Motor neuron (in vitro differentiated cells): ENCODE measurements at places on chromosomes 13 and 19.

DNA sequence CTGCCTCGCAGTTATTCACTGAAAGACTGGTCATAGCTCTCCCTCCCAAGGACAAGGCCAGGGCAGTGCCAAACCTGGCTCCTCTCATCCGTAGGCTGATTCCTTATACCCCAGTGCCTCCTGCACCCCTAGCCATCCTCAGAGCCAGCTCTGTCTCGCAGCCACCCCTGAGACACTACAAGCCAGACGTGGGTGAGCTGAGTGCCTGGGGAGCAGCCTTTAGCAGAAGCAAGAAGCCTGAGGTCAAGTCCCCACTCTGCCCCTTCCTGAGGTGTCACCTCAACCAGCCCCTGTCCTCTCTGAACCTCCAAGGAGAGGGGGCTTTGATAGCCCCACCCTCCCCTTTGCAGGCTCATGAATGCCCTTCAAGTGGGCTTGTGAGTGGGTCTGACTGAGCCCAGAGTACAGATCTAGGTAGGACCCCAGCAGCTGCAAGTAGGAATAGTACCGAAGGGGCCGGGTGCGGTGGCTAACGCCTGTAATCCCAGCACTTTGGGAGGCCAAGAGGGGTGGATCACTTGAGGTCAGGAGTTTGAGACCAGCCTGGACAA lies 14.8 kb upstream of the AKAP8L start:
- no peak for ATAC-seq

GRCh38 chr19:12623361-12624031 lies 12.8 kb downstream of the ZNF791 start:
- ATAC-seq = no peak

GRCh38 chr19:16375157-16375935 lies 50.7 kb downstream of the KLF2 start:
- no peak for ATAC-seq

DNA sequence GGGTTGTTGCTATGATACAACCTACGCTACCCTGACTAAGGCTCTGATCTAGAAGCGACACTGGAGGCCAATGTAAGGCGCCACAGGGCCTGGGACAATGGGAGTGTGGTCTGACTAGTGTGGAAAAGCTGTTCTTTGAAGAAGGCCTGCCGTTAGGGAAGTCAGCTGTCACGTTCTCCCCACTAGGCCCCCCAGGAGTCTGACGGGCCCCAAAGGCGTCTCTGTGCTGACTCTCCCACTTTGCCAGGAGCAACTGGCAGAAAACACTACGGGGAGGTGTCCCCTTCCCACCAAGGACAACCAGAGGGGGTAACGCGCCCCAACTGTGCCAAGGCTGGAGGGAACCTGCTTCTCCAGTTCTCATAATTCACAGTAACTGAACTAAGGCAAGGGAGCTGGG lies 25.3 kb upstream of the EIF3G start:
- ATAC-seq = no peak

DNA sequence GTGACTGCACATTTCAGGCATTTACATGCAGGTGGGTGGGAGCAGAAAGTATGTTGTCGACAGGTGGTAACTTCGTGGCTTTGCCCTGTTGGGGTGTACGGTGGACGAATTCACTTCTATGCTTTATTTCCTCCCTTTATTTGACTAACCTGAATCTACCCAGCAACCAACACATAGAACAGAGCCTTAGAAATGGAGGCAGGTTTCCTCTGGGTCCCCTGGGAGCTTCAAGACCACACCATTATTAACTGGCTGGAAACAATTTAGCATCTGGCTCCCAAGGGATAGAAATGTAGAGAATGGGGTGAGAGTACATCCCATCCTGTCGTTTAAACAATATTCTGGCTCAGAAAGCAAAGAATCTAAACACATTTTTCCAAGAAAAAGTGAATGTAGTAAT lies 244.4 kb downstream of the DLEU7 start:
- ATAC-seq = no peak

DNA sequence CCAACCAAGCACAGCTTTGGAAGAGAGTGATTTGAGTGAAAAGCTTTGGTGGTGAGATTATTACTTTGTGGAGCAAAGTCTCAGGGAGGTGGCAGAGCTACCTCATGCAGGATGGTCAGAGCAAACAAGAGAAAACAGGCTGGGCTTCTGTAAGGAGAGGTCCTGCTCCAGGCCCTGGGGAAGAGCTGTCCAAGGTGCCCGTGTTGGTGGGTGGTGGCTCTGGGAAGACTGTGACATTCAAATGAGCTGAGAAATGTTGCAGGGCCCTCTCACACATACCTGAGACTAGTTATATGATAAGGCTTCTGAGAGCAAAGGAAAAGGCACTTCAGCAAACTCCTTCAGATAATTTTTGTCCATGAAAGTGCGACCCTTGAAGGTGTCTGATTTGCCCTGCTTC lies 205.5 kb upstream of the SOX21 start:
- peak; percentile 41 for ATAC-seq

DNA sequence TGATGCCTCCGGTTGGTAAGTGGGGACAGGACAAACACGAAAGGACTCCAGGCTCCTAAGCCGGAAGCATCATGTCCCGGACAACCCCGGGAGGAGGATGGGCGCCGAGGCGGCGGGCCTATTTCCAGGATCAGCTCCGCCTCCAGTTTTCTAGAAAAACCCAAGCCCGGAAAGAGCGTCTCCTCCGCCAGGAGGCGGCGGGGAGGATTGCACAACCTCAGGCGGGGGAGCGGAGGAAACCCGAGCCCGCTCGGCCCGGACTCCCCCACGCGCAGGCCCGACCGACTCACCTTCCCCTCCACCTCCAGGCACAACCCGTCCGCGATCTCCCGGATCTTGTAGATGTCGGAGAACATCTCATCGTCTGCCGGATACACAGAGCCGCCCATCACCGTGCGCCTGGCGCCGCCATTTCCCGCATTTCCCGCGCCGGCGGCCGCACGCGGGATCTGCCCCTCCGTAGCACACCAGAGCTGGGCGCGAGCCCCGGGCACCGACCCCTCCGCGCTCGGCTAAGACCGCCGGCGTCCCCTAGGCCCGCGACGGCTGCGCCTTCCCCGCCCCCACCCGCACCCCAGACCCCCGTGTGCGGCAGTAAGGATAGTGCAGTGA lies 455 bp downstream of the TPT1 start:
- peak; percentile 40 for ATAC-seq

- no peak for ATAC-seq
Measured at GRCh38 chr19:21047716-21048115, 27.3 kb downstream of the ZNF430 start.

DNA sequence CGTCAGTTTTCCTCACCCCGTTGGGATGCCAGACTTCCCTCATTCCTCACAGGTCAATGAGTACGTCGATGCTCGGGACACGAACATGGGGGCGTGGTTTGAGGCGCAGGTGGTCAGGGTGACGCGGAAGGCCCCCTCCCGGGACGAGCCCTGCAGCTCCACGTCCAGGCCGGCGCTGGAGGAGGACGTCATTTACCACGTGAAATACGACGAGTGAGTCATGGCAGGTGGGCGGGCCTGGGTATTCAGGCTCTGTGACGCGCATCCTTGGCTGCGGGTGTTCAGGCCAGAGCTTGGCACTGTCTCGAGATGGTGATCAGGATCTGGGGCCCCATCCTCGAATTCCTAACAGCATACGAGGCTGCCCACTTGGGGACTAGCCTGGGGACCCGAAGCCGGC lies 21.4 kb downstream of the UHRF1 start:
- peak; percentile 88 for ATAC-seq

GRCh38 chr13:44921931-44922758 lies 67.1 kb downstream of the NUFIP1 start:
- ATAC-seq = no peak

DNA sequence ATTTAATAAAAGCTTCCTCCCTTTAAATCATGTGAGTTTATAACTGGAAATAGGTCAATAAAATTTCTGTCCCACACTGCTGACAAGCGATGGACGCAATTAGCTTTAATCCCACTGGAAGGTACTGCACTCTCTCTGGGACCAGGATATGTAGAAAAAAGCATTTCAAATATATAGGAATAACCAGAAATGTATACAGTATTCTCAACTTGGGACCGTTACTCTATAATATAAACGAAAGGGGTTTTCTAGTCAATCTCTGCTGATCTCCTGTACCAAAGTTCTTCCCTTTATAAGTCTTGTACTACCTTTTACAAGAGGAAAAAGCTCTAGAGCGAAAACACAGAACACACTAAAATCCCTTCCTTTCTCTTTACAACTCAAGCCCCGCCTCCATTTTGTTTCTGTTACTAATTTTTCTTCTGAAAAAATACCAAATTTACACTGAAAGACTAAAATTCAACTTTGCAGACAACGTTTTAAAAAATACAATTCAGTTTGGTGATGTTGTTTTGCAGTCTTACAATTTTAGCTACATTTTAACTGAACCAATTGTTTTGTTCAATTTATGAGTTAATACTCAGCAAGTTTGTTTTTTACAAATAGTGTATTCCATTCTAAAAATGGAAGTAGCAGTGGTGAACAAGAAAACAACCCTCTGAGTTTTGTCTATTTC lies 1.7 kb upstream of the USPL1 start:
- ATAC-seq = no peak
